Gastrocnemius medialis (tissue), 4 donors: ENCODE measurements at places on chromosomes 6 and 20.

DNA sequence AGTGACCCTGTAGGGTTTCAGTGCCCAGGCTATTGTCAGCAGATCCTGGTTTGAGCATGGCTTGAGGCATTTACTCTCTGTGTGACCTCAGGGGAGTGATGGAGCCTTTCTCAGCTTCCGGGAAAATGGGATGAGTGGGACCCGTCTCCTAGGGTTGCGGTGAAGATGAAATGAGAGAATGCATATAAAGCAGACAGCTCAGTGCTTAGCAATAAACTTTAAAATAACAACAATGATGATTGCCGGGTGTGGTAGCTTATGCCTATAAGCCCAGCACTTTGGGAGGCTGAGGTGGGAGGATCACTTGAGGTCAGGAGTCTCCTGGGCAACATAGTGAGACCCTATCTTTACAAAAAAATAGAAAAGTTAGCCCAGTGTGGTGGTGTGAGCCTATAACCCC is 106.0 kb upstream of the MTHFD1L start:
- no peak for DNase-seq

- DNase-seq, result no peak
Observed at GRCh38 chr6:132016396-132016795, 65.2 kb upstream of the CCN2 start.

GRCh38 chr6:74604279-74604678 is 601.6 kb downstream of the COL12A1 start:
- DNase-seq, result no peak

GRCh38 chr20:45489083-45489531 is 19.6 kb downstream of the WFDC2 start:
- no peak for DNase-seq

- peak; percentile 47 for DNase-seq
Observed at GRCh38 chr6:31128093-31128676, 7.9 kb upstream of the CDSN start.

GRCh38 chr20:11454966-11455799 is 462.5 kb upstream of the BTBD3 start:
- no peak for DNase-seq

GRCh38 chr6:87808005-87808757 is 106.1 kb upstream of the AKIRIN2 start:
- no peak for DNase-seq

- DNase-seq, result no peak
Observed at GRCh38 chr6:157991067-157991432, 9.4 kb downstream of the SYNJ2 start.
